ENCODE measurements at places on chromosomes 3 and 15.

DNA sequence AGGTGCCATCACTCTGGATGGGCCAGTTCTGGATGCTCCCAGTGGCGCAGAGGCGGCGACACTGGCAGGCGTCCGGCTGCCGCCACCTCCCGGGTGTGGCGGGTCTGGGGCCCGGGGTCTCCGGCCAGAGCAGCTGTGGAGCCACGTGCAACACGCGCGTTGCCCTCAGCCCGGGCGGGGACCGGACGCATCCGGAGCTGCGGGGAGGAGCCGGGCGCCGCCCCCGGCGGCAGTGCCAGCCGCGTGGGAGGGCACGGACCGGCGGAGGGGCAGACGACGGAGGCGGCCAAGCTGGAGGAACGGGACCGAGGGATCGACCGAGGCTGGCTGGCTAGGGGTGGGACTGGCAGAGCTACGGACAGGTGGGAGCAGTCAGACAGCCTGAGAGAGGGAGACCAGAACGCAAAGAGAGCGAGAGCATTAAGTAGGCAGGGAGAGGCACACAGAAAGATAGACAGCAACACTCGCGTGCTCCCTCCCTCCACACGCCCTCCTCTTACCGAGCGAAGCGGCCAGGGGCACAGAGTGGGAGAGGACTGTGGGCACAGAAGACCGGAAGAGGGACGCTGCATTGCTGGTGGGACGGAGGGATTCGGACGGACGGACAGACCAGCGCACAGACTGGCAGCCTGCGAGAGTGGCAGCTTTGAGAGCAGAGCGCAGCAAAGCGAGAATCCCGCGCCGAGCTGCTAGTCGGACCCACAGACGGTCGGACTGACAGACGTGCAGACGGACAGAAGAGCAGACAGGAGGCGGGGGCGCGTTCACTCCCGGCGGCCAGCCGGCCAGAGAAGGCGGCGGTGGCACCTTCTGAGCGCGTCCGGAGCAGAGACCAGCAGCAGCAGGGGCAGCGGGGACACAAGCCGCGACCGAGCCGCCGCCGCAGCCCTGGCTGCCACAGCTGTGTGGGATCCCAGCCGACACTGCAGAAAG, at the start of gene ARPP21:
TSS of gene ARPP21 (plus strand) at position 272 of the 933 bp plus-strand sequence. CDS start 42,227 bp downstream, outside the sequence.
- no peak for DNase-seq

GRCh38 chr3:123688241-123688747, 103.4 kb upstream of the HACD2 start:
- DNase-seq: no peak

- DNase-seq: no peak
Observed at GRCh38 chr15:63474810-63475316, 29.5 kb upstream of the USP3 start.

DNA sequence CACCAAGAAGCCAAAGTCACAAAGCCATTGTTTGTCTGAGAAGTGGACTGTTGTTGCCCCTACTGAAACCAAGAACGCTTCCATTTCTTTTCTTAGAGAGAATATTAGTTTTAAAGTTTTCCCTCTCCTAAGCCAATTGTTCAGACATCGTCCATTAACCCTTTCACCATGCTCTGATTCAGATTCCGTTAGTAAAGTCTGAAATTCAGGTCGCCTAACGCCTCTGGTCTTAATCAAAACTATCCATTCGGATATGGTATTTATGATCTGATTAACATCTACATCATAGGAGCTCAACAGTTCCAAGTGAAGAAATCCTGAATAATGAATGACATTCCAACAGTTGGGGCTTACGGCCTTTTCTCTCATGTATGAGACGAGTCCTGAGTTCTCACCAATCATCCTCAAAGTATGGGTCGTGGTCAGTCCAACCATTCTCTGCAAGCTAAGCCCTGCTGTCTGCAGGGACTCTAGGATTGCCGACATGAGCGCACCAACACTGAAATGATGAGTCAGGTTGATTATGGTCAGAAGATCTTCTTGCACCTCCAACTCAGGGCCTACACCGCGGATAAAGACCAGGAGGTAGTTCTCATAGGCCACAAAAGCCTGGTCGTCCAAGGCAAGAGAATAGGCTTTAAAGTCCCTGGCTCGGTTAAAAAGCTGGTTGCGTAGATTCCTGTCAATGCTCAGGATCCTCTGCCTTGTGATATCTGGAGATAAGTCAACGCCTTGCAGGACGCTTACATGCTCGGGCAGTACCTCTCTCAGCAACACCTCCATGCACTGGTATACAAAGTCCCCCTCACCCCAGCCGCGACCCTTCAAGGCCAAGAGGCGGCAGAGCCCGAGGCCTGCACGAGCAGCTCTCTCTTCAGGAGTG, 767 bp downstream of the EPM2AIP1 start:
- DNase-seq: no peak

GRCh38 chr15:84598993-84599392, 1.8 kb upstream of the ZSCAN2 start:
- no peak for DNase-seq

GRCh38 chr15:97566961-97567360, 393.5 kb upstream of the ARRDC4 start:
- no peak for DNase-seq

DNA sequence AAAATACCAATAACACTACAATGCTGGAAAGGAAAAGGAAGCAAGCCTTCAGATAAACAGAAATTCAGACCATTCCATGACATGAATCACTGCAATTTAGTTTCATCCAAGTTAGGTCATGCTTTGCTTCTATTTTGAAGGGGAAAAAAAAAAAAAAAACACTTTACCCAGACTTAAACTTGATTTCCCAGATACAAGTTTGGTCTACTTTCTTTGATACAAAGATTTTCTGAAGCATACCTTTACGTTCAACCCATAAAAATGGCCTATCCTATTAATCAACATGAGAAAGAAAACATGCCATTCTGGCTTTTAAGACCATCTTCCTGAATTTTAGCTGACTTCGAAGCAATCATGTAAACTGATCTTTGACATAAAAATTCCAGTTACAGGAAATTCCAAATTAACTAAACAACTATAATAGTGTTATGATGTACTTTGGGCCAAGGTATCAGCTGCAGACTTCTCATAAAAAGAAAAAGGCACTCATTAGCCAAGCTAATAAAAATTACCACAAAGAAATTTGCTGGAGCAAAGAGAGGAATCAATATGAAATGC, 12.6 kb downstream of the OSBPL10 start:
- DNase-seq: no peak

DNA sequence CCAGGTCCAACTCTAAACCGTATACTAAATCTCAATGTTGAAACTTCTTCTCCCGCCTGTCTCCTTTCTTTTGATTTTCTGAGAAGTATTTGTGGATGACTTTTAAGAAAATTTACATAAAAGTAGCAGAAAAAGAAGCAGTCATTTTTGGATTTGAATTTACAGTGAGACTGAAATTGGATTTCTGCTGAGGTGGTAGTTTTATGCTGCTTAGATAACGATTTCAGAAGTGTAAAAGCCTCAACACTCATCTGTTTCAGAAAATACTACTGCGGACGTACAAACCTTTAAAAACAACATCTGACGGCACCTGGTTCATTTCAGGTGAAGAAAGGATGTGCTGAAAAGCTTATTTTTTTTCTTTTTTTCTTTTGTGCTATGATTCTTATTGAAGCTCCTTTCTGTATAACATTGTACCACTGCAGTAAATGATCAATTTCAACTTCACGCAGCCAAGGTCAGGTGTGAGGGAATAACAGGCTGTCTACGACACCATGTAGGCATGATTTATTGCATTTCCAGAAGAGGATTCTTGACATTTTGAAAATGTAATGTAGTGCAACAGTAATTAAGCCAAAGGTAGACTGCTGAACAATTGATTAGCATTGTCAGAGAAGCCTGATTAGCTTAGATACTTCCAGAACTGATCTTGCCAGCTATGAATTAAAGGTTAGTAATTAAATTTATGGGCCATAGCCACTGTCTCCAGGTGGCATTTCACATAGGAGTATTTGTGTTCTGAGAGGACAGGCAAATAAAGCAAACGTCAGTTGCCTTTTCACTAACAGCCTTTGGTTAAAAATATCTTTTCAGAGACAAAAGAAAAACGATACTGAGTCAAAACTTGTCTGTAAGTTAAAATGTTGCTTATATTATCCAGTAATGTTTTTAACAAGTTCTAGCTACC, 134.6 kb upstream of the KBTBD8 start:
- no peak for DNase-seq

DNA sequence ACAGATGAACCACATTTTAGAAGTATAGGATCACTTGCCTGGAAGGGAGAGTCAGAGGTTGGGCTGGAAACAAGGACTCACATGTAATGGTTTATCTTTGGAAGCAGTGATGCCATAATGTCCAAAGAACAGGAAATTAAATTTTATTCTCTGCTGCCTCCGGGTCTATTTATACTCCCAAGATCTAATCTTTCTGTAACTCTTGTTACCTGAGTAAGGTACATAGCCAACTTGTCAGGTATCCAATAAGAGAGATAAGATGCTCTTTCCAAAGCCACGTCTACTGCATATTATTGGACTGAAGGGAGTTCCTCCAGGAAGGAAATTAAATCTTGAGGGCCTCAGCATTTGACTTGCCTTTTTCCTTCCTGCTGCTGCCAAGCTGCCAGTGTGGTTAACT, 71.0 kb downstream of the CRYGS start:
- DNase-seq: no peak

DNA sequence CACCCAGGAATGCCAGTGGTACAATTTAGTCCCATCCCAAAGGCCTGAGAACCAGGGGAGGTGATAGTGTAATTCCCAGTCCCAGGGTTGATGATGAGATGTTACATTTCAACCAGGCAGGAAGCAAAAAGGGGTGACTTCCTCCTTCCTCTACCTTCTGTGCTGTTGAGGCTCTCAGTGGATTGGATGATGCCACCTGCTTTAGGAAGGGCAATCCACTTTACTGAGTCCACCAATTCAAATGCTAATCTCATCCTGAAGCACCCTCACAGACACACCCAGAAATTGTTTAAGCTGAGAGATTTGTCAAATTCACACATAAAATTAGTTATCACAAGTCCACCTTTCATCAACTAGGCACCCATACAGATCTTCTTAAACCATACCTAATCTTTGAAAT, 418.5 kb upstream of the GOLIM4 start:
- no peak for DNase-seq

GRCh38 chr3:66479532-66479947, 21.3 kb downstream of the LRIG1 start:
- DNase-seq: no peak

DNA sequence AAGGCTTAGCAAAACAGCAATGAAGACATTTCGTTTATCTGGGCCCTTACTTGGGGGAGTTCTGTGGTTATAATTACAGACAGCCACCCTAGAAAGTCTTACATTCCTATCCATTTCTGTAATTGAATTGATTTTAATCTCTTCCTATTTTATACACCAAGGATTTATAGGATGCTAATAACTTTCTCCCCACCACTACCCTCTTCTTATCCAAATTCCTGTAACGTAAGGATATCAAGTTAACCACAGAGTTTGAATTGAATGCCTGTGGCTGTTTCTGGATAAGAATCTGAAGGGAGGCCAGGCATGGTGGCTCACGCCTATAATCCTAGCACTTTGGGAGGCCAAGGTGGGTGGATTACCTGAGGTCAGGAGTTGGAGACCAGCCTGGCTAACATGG, 78.6 kb downstream of the MLH1 start:
- no peak for DNase-seq

GRCh38 chr3:35666888-35667287, 27.6 kb downstream of the ARPP21 start:
- DNase-seq: no peak

DNA sequence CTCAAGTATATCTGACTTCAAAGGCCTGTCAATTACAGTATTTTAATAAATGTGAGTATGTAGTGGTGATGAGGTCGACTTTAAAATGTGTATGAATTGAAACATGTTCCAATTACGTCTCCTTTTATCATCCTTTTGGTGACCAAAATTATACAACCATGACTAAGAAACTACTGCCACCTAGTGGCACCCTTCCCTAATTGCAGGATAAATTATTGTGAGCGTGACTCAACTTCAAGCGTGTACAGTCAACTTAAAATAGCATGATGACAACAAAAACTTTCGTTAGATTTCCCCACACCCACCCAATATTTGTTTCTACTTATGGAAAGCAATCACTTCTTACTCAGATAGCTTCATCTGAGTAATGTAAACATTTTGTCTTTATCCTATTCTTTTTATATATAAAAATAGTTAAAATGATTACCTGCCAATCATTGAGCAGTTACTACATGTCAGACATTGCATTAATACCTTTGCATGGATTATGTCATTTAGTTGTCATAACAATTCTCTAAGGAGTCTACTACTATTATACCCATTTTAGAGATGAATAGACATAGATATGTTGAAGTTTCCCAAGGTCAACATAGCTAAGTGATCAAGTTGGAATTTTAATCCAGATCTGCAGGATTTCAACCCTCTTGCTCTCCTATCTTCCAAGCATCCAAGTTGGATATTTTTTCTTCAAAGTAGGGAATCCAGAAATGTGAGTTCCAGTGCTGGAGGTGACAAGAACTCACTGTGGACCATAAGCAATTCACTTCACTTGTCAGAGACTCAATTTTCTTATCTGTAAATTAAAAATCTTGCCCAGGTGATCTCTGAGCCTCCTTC, 106.0 kb downstream of the MEX3B start:
- no peak for DNase-seq

- DNase-seq: no peak
Observed at GRCh38 chr3:153552887-153553604, 391.0 kb downstream of the RAP2B start.

- no peak for DNase-seq
Observed at GRCh38 chr3:116039651-116039985, 405.7 kb downstream of the LSAMP start.

DNA sequence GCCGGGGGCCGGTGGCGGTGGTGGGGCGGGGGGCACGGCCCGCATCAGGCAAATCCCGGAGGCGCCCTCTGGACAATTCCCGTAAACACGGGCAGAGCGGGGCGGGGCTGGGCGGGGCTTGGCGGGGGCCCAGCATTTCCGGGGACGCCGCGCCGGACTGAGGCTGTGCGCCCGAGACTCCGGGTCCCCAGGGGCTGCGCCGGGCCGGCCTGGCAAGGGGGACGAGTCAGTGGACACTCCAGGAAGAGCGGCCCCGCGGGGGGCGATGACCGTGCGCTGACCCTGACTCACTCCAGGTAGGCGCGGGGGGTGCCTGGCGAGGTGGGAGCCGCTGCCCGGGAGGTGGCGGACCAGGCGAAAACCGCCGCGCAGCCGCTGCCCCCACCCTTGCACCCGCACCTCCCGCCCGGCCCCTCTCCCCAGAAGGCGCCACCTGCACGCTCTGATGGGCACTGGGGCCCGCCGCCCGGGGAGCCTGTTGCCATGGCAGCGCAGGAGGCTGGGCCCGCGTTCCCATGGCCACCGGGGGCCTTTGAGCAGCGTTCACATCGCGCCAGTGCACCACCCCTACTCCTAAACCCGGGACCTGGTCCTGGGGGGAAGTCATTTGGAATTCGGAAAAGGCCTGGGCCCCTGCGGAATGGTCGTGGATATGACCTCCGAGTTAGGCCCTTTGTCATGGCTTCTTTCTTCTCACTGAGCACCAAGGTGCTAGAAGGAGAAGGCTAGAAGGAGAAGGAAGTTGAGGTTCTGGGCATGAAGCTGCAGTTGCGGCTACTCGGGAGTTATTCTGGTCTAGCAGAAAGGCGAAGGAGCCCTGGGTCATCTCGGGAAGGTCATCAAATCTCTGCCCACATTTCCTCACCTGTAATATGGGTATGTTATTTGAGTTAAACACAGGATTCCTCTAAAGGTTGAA, 16.1 kb upstream of the SEMA4B start:
- DNase-seq: peak; percentile 41

- no peak for DNase-seq
Observed at GRCh38 chr3:123122525-123123315, 55.9 kb downstream of the PDIA5 start.

GRCh38 chr3:53046171-53047170, 598 bp upstream of the SFMBT1 start:
- peak; percentile 51 for DNase-seq

GRCh38 chr3:69194431-69195165, 72.2 kb upstream of the LMOD3 start:
- DNase-seq: no peak

GRCh38 chr3:128895843-128896697, 16.6 kb downstream of the ACAD9 start:
- DNase-seq: no peak

Measured in effector CD8-positive, alpha-beta T cell (primary cell).